T-cell (primary cell): ENCODE measurements at places on chromosomes 4 and X. TPM values are rescaled to one million over a fixed set of nuclear protein-coding genes. Genes with fewer than 3 reads are reported as not detected.

Gene SRPX
- total RNA-seq: 0.13 TPM

Gene SPANXA1
- not detected for total RNA-seq

Gene EMCN
- total RNA-seq: 0.07 TPM

Gene TREX2
- 6.3 TPM for total RNA-seq

Gene JCHAIN
- total RNA-seq: 18.2 TPM

Gene ENPP6
- total RNA-seq: not detected

Gene SLC49A3
- total RNA-seq: 1.4 TPM

Gene C4orf36
- total RNA-seq: not detected

Gene GSX2
- not detected for total RNA-seq

Gene CTAG2
- total RNA-seq: not detected

Gene CABS1
- not detected for total RNA-seq

Gene SMIM10
- total RNA-seq: not detected

Gene GPR34
- total RNA-seq: not detected
